K562 (cell line): ENCODE measurements at places on chromosomes 4 and X.

- no peak for DNase-seq
These were observed 163.6 kb upstream of the KLF3 start for GRCh38 chr4:38500433-38500832.

- no peak for DNase-seq
These were observed 18.0 kb upstream of the LANCL3 start for GRCh38 chrX:37553476-37553875.

DNA sequence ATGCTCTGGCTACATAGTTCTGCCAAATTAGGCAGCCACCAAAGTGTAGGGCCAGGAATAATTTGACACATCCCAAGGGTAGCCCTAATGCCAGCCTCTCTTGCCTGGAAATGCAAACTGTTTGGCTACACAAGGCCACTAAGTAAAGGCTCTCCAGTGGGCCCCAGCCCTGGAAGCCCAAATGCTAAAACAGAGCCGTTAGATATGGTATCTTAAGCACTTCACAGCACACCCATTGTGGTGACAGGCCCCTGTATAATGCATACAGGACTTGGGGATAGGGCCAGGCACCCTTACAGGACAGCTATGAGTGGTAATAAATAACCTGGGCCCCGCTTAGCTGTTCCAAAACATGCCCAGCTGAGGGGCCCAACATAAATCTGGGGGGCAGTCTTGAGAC lies 623.9 kb downstream of the BCOR start:
- DNase-seq: no peak

DNA sequence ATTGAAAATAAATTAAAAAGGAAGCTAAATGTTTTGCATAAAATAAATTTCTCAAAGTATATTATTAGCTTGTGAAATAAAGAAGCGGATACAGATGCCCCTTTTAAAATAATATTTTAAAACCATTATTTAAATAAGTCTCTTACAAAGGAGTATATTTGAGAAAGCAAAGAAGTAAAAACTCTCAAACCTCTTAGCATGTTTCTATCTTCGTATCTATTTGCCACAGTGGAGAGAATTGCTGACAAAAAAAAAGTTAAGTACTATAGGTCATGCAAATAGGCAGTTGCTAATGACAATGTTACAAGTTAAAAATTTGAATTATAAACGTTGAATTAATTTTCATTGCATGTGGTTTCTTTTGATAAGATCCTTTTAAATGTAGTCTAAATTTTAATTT lies 44.5 kb upstream of the PDGFRA start:
- DNase-seq: no peak

DNA sequence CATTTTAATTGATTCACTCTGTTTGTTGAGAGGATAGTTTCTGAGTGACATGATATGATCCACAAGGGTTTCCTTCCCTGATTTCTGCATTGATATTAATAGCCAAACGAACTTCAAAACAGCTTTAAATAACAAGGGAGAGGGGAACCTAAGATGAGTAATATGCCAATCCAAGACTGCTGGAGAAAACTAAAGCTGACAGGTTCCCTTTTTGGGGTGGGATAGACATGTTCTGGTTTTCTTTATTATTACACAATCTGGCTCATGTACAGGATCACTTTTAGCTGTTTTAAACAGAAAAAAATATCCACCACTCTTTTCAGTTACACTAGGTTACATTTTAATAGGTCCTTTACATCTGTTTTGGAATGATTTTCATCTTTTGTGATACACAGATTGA lies 182.2 kb downstream of the AR start:
- DNase-seq: no peak

DNA sequence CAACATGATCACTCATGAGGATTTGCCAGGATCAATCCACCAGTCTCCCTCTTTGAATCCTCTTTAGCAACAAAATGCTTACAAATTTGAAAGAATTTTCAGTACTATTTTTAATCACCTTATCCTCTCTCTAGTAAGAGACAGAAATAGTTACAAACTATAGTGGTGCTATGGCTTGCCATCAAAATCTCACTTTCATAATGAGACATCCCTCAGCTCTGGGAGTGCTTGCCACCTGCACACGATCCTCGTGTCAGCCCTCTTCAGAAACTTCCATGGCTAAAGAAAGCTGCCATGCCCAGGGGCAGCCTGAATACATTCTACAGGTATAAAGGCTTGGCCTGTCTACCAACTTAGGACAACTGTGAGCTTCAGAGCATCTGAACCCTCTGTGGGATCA lies 5.1 kb upstream of the DHX15 start:
- no peak for DNase-seq

DNA sequence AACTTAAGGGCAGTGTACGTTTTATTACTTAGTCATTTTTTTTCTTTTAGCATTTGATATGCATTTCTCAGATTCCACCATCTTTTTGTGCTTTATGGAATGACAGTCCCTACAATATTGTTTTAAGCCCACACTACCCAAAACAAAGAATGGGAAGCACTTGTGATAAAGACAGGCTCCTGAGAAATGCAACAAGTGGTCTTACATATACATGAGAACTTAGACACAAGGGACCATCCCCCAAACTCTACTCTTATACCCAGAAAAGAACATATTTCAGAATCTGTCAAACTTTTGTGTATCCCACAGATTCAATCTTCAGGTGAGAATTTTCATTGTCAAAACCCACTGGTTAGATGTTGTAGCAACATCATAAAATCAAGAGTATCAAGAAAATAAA lies 491.1 kb downstream of the AFF2 start:
- no peak for DNase-seq

GRCh38 chrX:95974096-95974470 lies 710.6 kb upstream of the DIAPH2 start:
- no peak for DNase-seq

DNA sequence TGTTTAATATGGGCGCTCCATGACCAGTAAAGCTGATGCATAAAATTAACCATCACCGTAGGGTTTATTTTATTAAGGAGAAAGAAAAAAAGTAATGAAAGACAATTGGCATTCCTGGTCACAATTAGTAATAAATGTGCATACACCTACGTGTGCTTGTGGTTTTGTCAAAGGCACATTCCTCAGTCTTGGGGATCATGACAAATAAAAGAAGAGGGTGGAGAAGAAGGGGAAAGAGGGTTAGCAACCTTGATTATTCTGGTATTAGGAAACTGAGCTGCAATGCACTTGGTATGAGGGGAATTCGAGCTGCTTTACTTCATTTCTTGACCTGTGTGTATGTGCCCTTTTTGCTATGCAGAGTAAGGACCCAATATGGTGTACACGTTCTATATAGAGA lies 1798.3 kb upstream of the PCDH7 start:
- no peak for DNase-seq

GRCh38 chr4:64584981-64585557 lies 175.8 kb upstream of the TECRL start:
- DNase-seq: peak; percentile 50

DNA sequence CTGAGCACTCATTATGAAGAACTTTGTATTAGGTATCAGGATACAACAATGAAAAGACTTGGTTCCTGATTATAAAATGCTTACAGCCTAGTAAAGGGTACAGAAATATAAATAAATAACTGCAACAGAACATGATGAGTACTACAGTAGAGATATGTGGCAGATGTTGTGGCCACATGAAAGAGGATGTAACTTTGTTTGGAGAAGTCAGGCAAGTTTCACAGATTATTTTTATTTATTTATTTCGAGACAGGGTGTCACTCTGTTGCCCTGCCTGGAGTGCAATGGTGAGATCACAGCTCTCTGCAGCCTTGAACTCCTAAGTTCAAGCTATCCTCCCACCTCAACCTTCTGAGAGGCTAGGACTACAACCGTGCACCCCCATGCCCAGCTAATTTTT lies 15.8 kb upstream of the UBE2K start:
- DNase-seq: no peak

DNA sequence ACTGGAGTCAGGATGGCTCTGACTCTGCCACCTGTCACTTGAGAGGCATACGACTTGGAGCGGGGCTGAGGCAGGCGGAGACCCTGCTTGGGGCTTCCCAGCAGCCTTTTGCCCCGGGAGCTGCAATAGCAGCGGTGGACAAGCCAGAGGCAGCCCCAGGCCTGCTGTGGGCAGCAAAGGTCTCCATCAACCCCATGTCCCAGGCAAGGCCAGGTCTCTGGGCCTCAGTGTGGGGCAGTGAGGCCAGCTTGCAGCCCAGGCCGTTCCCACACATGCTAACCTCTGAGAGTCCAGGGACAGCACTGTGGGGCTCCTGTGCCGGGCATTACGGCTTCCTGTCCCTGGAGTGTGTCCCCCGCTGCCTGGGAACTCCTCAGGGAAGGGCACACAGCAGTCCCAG lies 53.0 kb downstream of the FAM53A start:
- no peak for DNase-seq

DNA sequence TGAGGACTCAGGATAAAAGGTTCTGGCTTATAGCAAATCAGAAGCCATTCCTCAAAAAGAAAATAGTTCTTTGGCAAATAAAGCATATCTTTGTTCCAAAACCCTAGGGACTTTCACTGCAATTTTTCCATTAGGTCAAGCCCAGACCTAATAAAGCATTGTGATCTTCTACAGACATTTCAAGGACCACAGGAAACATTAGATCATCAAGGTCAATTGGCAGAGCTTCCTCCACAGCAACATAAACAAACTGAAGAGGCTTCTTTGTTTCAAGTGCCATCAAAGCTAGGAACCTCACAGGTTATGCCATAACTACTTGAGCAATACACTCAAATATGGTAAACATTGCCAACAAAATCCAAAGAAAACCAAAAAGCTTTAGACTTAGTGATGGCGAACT lies 144.9 kb downstream of the ANXA5 start:
- no peak for DNase-seq

DNA sequence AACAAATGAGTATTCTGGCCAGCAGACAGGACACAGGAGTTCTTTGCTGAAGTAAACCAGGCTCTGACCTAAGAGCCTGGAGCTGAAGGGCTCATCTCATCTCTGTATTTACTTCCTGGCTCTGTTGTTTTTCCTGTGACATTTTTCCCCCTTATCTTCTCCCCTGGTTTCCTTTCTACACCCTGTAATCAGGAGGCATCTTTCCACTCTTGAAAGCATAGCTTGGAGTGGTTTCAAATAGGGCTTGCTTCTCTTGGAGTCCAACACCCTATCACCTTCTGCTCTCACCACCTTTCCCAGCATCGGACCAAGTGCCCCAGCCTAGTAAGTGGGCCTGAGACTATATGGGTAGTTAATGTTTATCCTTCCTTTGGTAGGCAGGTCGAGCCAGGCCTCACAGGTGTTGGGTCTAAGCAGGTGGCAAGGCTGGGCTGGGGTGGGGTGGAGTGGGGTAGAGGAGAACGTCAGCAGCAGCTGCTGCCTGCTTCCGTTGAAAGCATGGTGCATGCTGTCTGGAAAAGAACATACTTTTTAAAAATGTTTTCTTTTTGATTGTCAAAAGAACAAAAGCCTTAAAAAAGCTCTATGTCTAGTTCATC lies 1.2 kb downstream of the DRP2 start:
- DNase-seq: no peak

DNA sequence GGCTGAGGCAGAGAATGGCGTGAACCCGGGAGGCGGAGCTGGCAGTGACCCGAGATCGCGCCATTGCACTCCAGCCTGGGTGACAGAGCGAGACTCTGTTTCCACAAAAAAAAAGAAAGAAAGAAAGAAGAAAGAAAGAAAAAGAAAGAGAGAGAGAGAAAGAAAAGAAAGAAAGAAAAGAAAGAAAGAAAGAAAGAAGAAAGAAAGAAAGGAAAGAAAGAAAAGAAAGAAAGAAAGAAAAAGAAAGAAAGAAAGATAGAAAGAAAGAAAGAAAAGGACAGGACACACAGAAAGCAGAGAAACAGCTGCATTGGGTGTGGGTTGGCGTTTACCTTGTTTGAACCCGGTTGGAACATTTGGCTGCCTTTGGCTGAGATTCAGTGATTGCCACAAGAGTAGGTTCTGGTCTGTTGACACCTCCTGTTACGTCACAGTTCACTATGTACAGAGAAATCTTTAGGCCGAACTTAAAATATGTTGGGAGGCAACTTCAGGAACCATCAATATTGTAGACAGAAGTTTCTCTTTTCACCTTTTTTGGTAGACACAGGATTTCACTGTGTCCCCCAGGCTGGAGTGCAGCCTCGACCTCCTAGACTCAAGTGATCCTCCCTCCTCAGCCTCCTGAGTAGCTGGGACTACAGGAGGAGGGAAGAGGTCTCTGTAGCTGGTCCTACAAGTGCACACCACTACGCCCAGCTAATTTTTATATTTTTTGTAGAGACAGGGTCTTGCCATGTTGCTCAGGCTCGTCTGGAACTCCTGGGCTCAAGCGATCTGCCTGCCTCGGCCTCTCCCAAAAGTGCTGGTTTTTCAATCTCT lies 16.3 kb upstream of the PLCXD1 start:
- DNase-seq: no peak

GRCh38 chrX:6024204-6024603 lies 204.5 kb downstream of the NLGN4X start:
- DNase-seq: no peak

DNA sequence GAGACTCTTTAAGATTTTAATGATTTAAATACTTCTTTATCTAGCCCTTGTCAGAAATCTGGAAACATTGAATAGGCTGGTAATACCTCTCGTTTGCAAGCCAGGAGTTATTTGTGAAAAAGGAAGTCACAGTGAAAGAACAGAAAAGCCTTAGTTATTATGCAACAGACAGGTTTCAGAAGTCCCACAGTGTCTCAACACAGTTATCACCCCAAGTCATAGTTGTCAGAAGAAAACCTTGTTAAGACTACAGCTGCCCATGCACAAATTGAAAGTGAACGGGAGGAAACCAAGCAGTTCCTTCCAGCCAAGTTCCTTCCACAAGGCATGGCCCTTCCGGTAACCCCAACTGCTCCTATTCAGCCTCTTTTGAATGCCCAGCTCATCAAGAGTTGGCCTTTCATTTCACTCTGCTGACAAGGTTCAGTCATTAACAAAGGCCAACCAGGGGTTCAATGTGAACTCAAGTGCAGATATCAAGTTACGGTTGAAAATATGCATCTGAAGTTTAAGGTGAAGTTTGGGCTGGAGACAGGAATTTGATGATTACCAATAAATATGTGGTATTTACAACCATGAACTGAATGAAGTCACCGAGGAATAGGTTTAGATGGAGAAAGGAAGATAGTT lies 15.6 kb downstream of the ALPK1 start:
- no peak for DNase-seq

DNA sequence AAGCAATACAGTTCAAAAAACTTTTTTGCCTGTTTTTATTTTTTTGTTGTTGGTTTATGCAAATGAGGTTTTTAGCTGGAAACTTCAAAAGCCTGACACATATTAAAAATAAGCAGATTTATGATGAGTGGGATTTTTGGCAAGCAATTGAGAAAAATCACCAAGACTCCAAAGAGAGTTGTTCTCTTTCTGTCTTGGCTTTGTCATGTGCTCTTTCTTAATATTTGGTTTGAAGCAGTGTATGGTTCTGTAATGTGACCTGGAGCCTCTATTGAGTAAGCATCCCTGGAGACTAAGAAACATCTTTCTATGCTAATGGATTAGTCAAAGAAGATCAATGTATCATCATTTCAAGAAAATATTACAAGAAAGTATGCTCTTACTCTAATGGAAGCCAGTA lies 11.7 kb downstream of the TRIM2 start:
- DNase-seq: no peak

DNA sequence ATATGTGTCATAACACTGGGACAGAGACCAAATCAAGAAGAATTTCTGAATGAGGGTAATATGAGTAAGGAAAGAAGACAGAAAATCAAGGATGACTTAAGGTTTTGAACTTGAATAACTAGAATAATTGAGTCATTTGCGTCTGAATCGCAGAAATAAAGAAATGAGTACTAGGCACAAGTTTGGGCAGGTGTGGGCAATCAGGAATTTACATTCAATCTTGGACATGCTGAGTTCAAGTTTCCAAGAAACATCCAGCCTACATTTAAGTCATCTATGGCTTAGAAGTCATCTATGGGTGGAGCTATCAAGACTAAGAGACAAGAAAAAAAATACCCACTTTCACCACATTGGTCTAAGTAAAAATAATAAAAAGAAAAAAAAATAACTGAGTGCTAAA lies 30.4 kb upstream of the WDR44 start:
- no peak for DNase-seq
